Activated naive CD4-positive, alpha-beta T cell treated with Interleukin-2 at 50 U/mL for 16 hours (primary cell): ENCODE measurements at places on chromosomes 2 and 18.

DNA sequence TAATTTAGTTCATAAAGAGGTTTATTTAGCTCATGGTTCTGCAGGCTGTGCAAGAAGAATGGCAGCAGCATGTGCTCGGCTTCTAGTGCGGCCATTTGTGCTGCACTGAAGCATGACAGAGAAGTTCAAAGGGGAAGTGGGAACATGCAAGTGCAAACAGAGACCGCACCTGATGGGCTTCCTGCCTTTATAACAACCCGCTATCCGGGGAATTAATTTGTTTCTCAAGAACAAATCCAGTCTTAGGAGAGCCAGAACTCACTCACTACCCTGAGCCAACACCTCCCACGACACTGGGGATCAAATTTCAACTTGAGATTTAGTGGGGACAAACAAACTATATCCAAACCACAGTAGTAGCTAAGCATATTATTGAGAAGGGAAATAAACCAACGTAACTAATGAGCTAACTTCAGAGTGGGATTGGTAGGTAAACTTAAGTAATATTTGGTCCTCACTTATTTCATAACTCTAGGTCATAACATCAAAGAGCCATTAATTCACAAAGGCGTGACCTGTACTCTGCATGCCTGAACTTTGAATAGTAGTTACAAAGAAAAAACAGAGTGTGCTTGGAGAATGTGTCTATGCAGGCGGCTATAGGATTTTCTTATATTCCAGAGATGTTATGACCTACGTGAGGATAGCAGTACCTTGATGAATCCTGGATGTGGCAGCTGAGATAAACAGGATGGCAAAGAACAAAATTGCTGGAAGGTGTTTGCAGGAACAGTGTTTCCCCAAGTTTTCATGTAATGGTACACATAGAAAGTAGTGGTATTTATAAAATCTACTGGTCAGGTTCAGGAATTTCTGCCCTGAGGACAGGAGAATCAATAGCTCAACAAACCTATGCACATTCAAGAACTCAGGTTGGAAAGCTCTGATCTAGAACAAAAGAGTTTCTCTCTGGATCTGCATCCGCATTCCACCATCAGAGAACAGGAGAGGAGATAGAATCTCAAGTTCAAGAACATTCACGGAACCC, 845.9 kb upstream of the ID2 start:
- no peak for DNase-seq

GRCh38 chr2:204177977-204178522, 241.5 kb downstream of the ICOS start:
- DNase-seq, result peak; percentile 74

DNA sequence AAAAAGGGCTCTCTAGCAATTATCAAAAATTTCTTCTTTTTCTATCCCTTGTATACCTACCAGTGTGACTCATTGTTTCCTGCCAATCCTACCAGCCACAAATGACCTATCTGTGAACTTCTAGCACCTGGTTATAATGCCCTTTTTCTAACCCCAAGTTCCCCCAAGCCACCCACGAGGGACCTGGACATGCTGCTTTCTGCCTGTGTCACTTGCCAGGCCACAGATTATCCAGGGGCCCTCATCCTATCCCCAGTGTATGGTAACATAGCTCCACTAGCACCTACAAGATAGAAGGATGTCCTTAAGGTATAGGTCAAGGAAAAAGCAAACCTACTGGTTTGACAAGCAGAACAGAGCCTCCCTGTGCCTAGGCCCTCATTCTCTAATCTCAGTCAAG, 26.8 kb downstream of the AAK1 start:
- peak; percentile 50 for DNase-seq

DNA sequence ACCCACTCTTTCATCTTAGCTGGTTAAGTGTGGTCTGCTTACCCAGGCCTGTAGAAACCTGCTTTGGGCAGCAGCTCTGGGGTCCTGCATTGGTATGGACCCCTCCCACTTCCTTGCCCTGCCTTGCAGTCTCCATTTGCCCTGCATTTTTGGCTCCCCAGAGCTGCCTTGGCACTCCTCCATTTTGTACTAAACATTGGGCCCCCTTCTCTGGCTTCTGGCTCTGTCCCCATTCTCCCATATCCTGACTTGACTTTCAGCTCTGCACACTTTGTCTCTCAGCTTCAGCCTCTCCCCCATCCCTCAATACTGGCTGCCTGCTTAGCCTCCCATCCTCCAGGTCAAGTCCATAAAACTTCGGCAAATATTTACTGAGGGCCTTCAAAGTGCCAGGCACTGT, 145.5 kb upstream of the PELI1 start:
- DNase-seq, result no peak

- DNase-seq, result no peak
These were observed 3.2 kb downstream of the EHBP1 start for GRCh38 chr2:62708751-62709150.

GRCh38 chr2:109285244-109285651, 156.2 kb downstream of the SH3RF3 start:
- DNase-seq, result no peak

GRCh38 chr2:183248866-183249567, 124.8 kb downstream of the NUP35 start:
- no peak for DNase-seq
